PC-9 (cell line): ENCODE measurements at places on chromosomes 5 and 9.

GRCh38 chr9:127351182-127352166, 45.5 kb upstream of the SLC2A8 start:
- DNase-seq, result no peak

DNA sequence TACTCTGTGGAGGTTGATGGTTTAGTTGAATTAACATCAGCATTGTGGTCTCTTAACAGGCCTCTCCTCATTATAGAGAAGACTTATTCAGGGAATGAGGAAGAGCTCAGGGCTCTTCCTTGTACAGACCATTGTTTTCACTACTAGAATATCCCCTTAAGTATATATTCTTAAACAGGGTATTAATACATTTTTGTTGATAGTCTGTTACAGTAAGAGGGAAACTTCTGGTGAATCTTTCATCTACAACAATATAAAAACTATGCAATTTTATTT, 330.7 kb downstream of the ADGRV1 start:
- no peak for DNase-seq

- DNase-seq, result no peak
Observed at GRCh38 chr5:54458221-54458620, 2.7 kb downstream of the HSPB3 start.

DNA sequence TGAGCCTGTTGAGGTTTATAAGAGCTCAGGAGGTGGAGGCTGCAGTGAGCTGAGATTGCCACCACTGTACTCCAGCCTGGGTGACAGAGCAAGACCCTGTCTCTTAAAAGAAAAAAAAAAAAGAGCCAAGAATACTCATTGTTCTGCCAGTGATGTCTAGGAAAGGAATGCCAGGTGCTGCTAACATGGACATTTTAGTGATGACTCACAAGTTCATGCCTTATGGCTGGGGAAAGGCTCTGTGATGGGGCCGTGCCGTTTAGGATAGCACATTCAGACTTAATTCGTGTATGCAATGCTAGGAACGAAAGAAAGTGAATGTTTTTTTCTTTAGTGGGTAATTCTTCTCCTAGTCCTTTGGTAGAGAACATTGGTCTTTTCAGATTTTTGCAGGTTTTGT, 134.2 kb downstream of the ARHGAP26 start:
- peak; percentile 94 for DNase-seq

DNA sequence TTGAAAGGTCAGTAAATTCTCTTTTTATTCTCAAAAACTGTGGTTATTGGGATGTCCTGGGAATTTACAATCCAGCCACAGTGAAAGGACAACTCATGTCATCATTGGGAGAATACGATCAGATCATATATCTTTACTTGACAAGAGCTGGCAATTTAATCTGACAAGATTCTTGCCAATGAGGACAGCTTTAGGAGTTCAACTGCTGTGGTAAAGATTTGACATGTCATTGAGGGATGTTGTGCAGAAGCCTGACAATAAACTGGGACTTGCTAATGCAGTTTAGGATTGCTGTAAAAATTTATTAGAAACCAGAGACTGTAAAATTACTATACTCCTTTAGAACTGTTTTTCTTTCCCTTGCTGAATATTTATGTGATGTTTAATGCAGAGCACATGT, 1131.0 kb downstream of the MAT2B start:
- DNase-seq, result no peak

- peak; percentile 86 for DNase-seq
Observed at GRCh38 chr5:146284016-146284415, 54.6 kb upstream of the POU4F3 start.

DNA sequence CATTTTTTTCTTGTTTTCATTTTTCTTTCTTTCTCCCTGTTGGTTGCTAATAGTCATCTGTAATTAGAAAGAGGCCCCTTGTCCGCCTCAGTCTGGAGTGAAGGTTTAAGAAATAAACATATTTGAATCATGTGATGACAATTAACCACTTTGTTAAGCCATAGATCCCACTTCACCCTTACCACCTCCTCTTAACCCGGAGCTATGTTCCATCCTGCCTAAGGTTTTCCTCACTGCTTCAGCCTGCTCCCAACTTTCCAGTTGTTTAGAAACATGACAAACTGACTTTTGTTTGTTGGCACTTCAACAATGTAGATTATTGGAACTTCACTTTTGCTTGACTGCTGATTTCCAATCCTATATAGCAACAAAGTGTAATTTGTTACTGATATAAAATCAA, 37.4 kb upstream of the SSBP2 start:
- DNase-seq, result no peak

- DNase-seq, result no peak
Observed at GRCh38 chr9:137126786-137127185, 12.2 kb upstream of the GRIN1 start.

DNA sequence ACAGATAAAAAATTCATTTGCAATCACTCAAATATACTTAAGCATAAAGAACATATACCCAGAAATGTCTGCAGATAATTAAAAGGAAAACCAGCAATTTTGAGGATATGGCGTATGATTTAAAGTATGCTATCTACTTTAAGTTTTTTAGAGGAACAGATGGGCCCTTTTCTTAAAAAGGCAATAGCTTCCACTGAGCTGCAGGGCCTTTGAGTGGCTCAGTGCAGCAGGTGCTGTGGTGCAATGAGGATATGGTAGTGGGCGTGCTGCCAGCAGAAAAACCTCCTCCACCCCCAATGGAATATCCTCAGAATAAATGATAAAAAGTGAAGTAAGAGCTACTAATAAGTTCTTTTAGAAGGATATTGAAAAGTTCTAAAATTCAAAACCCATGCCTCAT, 814.5 kb downstream of the MTRR start:
- no peak for DNase-seq

GRCh38 chr9:80467632-80468031, 895.9 kb downstream of the TLE4 start:
- DNase-seq, result no peak

DNA sequence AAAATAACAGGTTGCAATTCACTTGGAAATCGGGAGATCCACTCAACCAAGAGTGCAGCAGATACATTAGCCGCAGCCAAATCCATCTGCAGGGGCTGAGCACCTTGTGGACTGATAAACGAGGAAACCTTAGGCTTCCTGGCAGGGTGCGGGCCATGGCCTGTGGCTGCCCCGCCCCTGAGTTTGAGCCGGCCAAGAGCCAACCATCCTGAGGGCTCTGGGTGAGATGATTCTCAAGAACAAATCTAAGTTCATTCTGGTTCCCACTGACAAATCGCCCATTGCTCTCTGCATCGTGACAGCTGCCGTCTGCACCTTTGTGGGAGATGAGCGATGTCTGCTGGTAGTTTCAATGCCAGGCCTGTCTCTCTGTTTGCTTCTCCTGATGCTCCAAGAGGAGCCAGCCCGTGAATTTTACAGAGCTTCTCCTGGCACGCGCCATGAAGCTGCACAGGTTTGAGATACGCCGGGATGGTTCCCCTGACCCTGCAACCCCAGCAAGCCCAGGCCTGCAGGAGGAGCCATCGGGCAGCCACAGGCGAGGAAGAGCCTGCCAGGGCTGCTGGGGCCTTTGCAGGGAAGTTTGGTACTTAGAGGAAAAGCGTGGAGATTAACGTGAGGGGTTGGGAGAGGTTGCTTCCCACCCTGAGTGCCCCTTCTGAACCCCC, 154.0 kb downstream of the OLFM1 start:
- DNase-seq, result no peak

DNA sequence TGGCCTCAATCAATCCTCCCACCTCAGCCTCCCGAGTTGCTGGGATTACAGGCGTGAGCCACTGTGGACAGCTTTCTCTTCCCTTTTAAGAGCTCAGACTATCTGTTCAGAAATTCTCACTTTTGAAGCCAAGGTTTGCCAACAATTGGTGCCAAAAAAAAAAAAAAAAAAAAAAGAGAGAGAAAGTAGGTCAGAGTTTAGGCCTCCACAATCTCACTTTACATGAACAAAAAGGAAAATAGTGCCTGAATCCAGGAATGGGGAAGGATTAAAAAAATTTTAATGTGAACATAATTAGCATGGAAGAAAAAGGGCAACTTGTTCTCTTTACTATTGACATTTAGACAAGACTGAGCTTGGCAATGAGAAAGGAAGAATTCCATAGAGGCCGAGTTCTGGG, 94.1 kb downstream of the NSG2 start:
- no peak for DNase-seq

DNA sequence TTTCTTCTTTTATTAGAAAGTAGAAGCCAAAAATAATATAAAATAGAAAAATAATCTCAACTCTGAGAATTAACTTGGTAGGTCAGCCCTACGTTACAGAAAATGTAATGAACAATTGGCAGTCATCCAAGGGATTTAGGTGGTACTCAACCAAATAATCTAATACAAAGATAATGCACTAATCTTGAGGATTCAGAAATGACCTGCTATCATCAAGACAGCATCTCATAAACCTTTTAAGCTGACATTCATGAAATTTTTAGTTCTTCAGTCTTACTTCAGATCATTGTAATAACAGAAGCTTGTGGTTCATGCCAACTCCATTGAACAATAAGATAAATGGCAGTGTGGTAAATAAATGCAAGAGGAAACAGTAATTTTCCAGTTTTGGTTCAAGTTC, 1058.0 kb downstream of the MAT2B start:
- no peak for DNase-seq

DNA sequence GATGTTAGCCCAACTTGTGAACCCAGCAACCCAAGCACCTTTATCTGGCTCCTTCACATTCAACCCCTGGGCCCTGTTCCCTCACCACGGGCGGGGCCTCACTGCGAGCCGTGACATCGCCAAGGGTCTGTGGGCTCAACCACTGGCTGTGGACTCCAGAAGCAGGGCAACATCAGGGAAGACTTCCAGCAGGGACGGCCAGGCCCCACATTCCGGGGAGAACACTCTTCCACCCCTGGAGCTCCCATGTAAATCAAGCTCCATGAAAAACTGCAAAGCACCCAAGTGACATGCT, 175.3 kb downstream of the ERCC6L2 start:
- DNase-seq, result no peak

DNA sequence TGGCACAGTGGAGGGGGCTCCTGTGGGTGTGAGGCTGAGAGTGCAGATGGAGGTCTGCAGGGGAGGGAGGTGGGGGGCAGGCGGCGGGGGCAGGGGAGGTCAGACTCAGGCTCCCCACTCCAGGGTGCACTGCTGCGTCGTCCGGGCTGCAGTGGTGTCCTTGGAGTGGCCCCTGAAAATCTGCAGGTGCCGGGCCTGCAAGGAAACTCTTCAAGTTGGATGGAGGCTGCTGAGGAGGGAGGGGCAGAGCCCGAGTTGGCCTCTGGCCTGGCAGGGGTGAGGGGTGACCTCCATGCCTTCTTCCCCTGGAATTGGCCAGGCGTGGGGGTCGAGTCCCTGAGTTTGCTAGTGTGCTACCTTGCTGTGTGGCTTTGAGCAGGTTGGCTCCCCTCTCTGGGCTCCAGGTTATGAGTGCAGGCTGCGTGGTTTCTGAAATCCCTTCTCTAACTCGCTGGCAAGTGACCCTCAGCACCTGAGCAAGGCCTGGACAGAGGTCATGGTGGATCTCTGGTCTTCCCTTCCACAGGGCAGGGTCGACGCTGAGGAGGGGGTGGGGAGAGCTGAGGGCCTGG, 888 bp downstream of the ADAMTSL2 start:
- no peak for DNase-seq
